Dorsolateral prefrontal cortex (tissue), 122 donors: ENCODE measurements at places on chromosomes 1 and 21. TPM values are rescaled to one million over a fixed set of nuclear protein-coding genes. Genes with fewer than 3 reads are reported as not detected.

The LAD1 gene
- total RNA-seq, result not detected

The TMOD4 gene
- not detected for total RNA-seq

The PLA2G2A gene
- total RNA-seq, result not detected

The CA14 gene
- 10.1 TPM for total RNA-seq

The PCNX2 gene
- total RNA-seq, result 137 TPM

The DMRTA2 gene
- total RNA-seq, result 0.42 TPM

The NEXN gene
- total RNA-seq, result 2.6 TPM

The SLC22A15 gene
- total RNA-seq, result 26.1 TPM

The HSD3B2 gene
- not detected for total RNA-seq

The ZNF648 gene
- total RNA-seq, result 0.22 TPM

The C1orf185 gene
- not detected for total RNA-seq

The ZNF670 gene
- 5.3 TPM for total RNA-seq

The C4BPA gene
- not detected for total RNA-seq

The RASAL2 gene
- total RNA-seq, result 69.9 TPM

The RCSD1 gene
- total RNA-seq, result 8.8 TPM

The SERTAD4 gene
- 3.9 TPM for total RNA-seq

The NEGR1 gene
- 108 TPM for total RNA-seq

The LY9 gene
- not detected for total RNA-seq

The FASLG gene
- not detected for total RNA-seq

The AK2 gene
- total RNA-seq, result 74.3 TPM

The OR10T2 gene
- not detected for total RNA-seq

The KRTAP13-2 gene
- total RNA-seq, result not detected

The GNB1 gene
- total RNA-seq, result 566 TPM

The COPA gene
- 227 TPM for total RNA-seq

The RBP7 gene
- 17.0 TPM for total RNA-seq

The OVAAL gene
- not detected for total RNA-seq

The HOOK1 gene
- total RNA-seq, result 21.7 TPM

The ITGB2 gene
- total RNA-seq, result 15.4 TPM

The NBPF6 gene
- total RNA-seq, result not detected
